Activated CD4-positive, alpha-beta memory T cell treated with anti-CD3 and anti-CD28 coated beads, Interleukin-2, amount 10 ng/mL, durations not matched to agents 7 days and 5 days (primary cell): ENCODE measurements at places on chromosomes 6 and 20. TPM values are rescaled to one million over a fixed set of nuclear protein-coding genes. Genes with fewer than 3 reads are reported as not detected.
A peak's percentile ranks its signal among the peaks of the same experiment; 100 is the strongest.

Gene MDFI
- total RNA-seq: not detected

Gene FOXP4
- 8.5 TPM for total RNA-seq

Gene TENT5A
- 2.0 TPM for total RNA-seq

Gene TINAG
- total RNA-seq: not detected

Gene RAB44
- 0.25 TPM for total RNA-seq

Gene PPIL4
- 17.0 TPM for total RNA-seq

Gene IPCEF1
- total RNA-seq: 20.3 TPM

Gene PTCHD4
- total RNA-seq: not detected

DNA sequence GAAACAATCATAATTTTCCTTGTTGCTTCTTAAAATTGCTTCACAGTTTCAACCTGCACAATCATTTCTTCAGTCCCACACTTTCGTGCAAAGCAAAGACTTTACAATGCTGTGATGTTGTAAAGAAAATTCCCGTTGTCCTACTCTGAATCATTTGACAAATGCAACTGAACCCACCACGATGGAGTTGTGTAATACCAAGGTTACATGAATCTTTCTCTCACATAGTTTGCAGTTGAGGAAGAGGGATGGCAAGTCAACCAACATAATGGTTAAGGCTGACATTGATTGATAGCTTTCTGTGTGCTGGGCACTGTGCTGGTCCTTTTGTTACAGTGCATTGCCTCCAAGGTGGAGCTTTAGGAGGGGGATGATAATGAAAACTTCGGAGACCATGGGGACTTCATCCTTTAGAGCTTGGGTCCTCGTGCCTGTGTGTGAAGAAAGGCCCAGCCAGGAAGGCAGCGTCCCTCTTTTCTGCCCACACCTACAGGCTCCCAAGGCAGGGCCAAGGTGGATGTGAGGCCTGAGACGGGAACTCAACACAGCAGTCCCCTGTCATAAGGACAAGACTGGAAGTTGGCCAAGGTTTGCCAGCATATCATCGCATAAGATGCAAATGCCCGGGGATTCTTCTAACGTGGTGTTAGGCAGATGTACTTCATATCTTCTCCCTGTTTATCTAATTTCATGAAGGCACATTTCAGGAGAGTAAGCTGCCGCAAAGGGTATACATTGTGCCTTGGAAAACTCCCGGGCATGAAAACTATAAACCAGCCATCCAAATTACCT, 96.9 kb downstream of the LY86 start:
- DNase-seq: no peak
- no peak overlapping the region for H3K4me3 ChIP-seq
- peaks cover 64% of the 10 kb centered on the region for H3K4me1 ChIP-seq
- peaks cover 29% of the 10 kb centered on the region for H3K27me3 ChIP-seq
- no peak overlapping the region for H3K27ac ChIP-seq

DNA sequence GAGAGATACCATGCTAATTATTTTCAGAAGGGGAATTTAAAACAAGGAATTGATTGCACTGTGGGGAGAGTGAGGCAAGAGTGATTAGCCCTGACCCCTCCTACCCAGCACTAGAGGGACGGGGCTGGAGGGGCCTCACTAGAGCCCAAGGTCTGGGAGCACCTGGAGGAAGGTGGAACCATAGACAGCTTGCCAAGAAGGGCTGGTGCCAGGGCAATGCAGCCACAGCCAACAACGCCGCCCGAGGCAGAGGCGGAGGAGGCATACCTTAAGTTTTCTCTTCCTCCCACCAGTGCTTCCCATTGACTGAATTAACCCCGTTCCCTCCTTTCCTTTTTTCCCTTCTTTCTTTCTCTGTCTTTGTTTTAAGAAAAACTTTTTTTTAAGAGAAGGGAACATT, 40.0 kb downstream of the IYD start:
- H3K27ac ChIP-seq: no peak overlapping the region
- DNase-seq: no peak
- H3K4me1 ChIP-seq: no peaks in the 10 kb centered on the region
- peaks cover 43% of the 10 kb centered on the region for H3K27me3 ChIP-seq
- peaks cover 2% of the 10 kb centered on the region for H3K36me3 ChIP-seq
- no peak overlapping the region for H3K4me3 ChIP-seq

DNA sequence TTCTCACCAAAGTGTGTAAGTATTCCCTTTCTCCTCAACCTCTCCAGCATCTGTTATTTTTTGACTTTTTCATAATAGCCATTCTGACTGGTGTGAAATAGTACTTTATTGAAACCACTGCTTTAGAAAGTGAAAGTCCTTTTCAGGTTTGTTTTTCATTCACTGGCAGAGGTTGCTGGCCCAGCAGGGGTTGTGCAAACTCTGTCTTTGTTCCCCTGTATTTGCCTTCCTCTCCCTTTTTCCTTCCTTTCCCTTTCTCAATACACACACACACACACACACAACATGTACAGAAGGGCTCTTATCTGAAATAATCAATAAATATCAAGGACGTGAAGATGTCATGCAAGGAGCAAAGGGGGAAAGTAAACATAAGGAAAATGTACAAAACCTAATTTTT, 99.8 kb downstream of the LY86 start:
- peaks cover 46% of the 10 kb centered on the region for H3K4me1 ChIP-seq
- no peak overlapping the region for H3K27ac ChIP-seq
- no peak for DNase-seq
- H3K27me3 ChIP-seq: peaks cover 28% of the 10 kb centered on the region
- no peak overlapping the region for H3K4me3 ChIP-seq

- H3K4me3 ChIP-seq: no peak overlapping the region
- H3K27me3 ChIP-seq: no peaks in the 10 kb centered on the region
- no peaks in the 10 kb centered on the region for H3K4me1 ChIP-seq
- no peak overlapping the region for H3K27ac ChIP-seq
- no peaks in the 10 kb centered on the region for H3K36me3 ChIP-seq
Observed at GRCh38 chr6:112457886-112458285, 110.8 kb downstream of the RFPL4B start.

DNA sequence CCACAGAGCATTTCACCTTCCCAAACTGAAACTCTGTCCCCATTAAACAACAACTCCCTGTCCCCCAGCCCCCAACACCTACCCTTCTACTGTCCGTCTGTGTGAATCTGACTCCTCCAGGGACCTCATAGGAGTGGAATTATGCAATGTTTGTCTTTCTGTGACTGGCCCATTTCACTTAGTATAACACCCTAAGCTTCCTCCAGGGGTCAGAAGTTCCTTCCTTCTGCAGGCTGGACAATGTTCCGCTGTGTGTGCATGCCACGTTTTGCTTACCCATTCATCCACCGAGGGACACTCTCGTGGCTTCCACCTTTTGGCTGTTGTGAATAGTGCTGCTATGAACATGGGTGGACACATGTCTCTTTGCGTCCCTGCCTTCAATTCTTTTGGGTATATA, 37.6 kb upstream of the MPC1 start:
- H3K36me3 ChIP-seq: peaks cover 18% of the 10 kb centered on the region
- peaks cover 54% of the 10 kb centered on the region for H3K4me1 ChIP-seq
- H3K27ac ChIP-seq: no peak overlapping the region
- peaks cover 6% of the 10 kb centered on the region for H3K27me3 ChIP-seq

- DNase-seq: no peak
- no peak overlapping the region for H3K27ac ChIP-seq
- no peaks in the 10 kb centered on the region for H3K36me3 ChIP-seq
- H3K27me3 ChIP-seq: no peaks in the 10 kb centered on the region
- no peaks in the 10 kb centered on the region for H3K4me1 ChIP-seq
Observed at GRCh38 chr20:36800410-36800809, 26.8 kb upstream of the DSN1 start.

- peaks cover under 1% of the 10 kb centered on the region for H3K36me3 ChIP-seq
- no peak overlapping the region for H3K4me3 ChIP-seq
- DNase-seq: peak; percentile 59
Observed at GRCh38 chr6:129686941-129687627, 22.9 kb downstream of the ARHGAP18 start.

- no peak for DNase-seq
- no peak overlapping the region for H3K27ac ChIP-seq
- peaks cover 3% of the 10 kb centered on the region for H3K27me3 ChIP-seq
- peaks cover 14% of the 10 kb centered on the region for H3K4me1 ChIP-seq
- H3K4me3 ChIP-seq: no peak overlapping the region
- no peaks in the 10 kb centered on the region for H3K36me3 ChIP-seq
Observed at GRCh38 chr6:151722342-151722741, 85.1 kb upstream of the ESR1 start.

GRCh38 chr6:64013011-64013410, 377.4 kb downstream of the PHF3 start:
- H3K4me1 ChIP-seq: no peaks in the 10 kb centered on the region
- H3K4me3 ChIP-seq: no peak overlapping the region

DNA sequence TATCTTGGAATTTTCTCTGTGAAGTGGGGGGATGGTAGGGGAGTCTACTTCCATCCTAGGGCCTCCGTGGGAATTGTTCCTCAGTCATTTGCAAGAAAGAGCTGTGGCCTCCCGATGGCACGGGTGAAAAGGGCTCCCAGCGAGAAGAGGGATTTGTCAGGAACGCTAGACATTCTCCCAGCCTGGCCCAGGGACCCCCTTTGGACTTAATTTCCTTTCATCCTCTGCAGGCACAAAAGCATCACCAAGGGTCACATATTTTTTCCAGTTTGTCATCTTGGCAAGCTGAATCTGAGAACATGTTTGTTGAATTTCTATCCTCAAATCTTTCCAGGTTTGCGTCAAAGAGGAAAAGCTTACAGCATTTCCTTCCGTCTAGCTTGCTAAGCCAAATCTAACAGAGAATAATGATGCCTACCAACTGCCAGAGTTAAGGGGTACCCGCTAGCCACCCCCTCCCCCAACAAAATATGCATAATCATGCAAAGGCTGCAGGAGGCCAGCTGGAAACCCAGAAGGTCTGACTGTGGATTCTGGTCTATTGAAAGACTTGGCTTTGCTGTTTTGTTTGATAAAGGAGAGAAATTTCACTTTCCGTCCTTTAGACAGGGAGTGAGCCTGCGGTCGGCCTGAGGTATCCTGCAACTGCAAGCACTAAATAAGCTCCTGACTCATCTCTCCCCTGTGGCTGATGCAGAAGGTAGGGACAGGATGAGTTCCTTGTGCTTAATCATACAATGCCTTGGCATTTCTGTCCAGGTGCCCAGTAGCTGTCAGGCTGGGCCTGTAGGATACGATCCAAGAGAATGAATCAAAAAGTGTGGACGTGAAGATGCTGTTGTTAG, 23.1 kb downstream of the PSMG4 start:
- DNase-seq: no peak
- H3K4me1 ChIP-seq: no peaks in the 10 kb centered on the region
- H3K27ac ChIP-seq: no peak overlapping the region
- no peak overlapping the region for H3K4me3 ChIP-seq
- H3K27me3 ChIP-seq: no peaks in the 10 kb centered on the region
- no peaks in the 10 kb centered on the region for H3K36me3 ChIP-seq
